ENCODE measurements at places on chromosomes 2 and 18.
A peak's percentile ranks its signal among the peaks of the same experiment; 100 is the strongest.

DNA sequence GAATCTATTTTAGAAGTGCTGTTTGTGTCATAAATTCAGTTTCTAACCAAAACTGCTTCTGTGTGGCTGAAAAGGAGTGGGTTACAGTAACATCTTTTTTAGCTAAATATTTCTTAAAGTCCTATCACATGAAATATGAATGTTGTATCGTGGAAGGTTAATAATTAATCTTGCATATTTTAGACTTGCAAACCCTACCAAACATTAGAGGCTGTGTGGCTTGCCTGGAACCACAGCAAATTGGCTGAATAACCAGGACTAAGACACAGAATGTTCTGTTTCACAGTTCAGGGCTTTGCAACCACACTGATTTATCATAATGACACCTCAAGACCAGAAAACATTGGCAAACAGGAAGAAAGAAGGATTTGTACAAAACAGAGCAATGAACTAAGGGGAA is 208.9 kb upstream of the CNTNAP5 start:
- no peak for DNase-seq

DNA sequence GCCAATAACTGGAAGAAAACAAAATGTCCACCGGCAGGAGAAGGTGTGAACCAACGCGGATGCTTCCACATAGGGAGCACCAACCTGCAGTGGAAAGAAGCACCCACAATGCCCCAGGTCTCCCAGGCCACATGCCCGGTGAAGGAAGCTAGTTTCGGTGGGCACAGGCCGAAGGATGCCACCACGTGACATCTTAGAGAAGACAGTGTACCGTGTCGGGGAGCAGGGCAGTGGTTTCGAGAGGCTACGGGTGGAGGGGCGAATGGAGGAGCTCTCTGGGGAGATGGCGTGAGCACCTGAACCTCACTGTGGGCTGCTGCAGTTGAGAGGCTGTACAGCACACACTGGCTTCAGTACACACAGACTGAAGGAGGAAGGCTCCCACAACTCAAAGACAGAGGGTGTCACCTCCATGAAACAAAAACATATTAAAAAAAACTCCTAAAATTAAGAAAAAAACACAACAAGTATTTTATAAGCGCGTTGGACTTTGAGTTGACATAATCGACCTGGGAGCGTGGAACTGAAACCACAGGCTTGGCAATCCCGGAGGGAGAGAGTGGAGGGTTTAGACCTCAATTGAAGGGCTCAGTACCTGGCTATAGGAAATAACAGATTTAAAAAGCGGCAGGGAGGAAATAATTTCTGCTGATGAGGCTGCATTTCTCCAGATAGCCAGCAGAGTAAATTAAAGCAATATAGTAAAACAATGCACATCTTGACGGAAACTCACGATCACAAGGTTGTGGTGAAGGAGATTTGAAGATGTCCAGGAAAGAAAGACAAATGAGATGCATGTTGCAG is 160.1 kb downstream of the RTP5 start:
- no peak for DNase-seq

DNA sequence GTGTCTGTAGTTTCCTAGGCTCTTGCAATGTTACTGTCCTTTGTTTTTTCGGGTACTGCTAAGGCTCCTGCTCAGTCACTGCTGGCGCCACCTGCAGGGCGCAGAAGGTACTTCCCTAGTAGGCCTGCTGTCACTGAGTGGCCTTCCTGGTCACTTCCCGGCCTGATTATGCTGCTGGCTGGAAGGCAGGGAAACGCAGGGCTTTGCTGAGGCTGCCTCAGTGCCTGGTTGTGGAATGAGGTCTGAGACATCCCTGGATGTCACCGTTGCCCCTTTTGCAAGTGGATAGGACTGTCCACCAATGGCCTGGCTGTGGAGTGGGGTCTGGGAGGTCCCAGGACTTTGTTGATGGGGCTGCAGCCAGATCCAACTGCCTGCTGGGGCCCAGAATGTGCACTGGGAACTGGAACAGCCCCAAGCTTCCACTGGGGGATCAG is 13.1 kb downstream of the DAW1 start:
- DNase-seq = peak; percentile 16

DNA sequence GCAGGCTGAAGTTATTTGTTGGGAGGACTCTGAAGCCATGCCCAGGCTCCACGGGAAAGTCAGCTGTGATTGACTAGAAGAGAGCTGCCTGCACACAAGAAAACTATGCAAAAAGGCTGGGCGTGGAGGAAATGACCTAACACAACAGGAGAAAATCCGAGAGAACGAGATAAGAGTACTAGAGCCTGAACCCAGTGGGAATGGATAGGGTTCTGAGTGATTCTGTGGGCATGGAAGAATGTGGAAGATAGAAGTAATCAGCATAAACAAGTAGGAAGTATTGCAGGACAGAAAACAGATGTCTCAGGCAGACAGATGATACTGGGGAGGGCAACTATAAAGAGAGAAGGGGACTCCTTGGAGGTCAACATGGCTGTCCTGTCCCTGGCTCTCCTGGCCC is 12.1 kb upstream of the COPS8 start:
- no peak for DNase-seq

DNA sequence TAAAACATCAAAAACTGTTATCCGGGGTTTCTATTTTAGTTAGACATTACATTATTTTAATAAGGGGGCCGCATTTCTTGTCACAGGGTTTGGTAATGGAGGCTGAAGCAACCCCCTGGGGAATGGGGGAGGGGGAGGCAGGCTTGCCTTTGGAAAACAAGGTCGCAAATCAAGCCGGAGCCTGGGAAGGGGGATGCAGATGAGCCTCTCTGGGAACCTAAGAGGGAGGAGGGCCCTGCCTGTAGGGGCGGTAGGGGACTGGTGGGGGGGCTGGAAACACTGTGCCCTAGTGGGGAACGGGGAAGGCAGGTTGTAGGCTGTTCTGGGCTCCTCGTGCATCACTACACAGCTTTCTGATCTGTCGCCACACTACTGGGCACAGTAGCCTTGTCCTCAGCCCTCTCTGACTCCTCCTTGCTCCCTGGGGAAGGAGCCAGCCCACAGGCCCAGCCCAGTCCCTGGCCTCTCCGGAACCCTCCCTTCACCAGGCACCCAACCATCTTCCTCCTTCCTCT is 170.2 kb upstream of the SMAD2 start:
- no peak for DNase-seq
